T-cell (primary cell): ENCODE measurements at places on chromosomes 11 and 22. TPM values are rescaled to one million over a fixed set of nuclear protein-coding genes. Genes with fewer than 3 reads are reported as not detected.

DNA sequence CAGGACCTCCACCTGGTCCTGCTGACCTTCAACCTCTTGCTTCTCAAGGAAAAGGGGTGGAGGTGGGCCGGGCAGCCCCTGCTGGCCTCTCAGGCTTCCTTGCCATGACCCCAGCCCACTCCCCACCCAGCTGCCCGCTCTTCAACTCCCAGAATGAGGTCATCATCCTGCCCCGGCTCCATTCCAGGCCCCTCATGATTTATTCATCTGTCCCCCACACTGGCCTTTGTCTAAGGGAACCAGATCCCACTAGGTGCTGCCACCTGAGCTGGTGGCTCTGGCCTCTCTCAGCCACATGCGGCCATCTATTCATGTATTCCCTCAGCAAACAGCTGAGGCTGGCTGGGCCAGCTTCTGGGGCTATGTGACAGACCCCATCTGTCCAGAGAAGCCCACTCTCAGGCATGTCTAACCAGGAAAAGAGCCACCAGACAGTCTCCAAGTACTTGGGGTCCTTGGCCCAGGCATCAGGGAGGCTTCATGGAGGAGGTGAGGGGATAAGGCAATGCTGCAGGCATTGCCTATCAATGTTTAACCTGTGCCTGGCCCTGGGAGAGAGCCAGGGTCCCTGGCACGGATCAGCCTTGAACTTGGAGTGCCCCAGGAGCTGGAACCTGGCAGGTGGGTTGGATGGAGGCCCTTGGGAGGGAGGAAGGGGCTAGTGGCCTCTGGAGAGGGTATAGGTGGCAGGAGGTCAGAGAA is 2.2 kb upstream of the CABP2 start:
- no peak for DNase-seq

DNA sequence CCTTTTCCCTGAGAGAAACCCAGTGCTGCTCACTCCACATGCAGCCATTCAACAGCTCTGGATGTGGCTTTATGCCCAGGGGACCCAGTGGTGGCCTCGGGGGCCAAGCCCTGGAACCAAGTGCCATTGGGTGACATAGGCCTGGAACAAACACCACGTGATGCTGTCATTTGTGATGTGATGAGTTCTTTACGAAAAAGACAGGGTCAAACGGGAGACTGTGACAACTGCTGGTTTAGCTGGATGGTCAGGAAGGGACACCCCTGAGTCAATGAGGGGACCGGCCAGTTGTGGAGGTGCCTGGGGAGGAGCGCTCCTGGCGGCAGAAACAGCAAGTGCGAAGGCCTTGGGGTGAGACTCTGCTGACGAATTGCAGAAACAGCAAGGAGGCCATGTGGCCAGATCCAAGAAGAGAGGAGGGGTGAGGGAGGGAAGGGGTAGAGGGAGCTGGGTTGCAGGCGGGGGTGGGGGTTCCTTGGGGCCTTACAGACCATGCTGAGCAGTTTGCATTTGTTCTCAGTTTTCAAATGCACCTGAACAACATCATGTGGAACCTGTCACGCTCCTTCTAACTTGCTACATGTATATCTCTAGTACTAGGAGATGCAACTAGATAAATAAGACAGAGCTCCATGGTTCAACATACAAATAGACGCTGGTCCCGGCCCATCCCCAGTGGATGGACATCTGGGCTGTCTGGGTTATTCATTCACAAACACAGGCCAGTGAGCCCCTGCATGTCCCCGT is 56.1 kb downstream of the IGLL5 start:
- no peak for DNase-seq

GRCh38 chr22:33393432-33393831 is 335.3 kb upstream of the SYN3 start:
- DNase-seq, result no peak

DNA sequence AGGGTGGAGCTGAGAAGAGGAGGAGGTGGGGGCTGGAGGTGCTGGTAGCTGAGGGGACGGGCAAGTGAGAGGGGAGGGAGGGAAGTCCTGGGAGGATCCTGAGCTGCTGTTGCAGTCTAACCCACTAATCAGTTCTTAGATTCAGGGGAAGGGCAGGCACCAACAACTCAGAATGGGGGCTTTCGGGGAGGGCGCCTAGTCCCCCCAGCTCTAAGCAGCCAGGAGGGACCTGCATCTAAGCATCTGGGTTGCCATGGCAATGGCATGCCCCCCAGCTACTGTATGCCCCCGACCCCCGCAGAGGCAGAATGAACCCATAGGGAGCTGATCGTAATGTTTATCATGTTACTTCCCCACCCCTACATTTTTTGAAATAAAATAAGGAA is 24.4 kb downstream of the FADS3 start:
- no peak for DNase-seq

PHLDB1 gene
- total RNA-seq, result 7.8 TPM

MS4A6E gene
- not detected for total RNA-seq

DNA sequence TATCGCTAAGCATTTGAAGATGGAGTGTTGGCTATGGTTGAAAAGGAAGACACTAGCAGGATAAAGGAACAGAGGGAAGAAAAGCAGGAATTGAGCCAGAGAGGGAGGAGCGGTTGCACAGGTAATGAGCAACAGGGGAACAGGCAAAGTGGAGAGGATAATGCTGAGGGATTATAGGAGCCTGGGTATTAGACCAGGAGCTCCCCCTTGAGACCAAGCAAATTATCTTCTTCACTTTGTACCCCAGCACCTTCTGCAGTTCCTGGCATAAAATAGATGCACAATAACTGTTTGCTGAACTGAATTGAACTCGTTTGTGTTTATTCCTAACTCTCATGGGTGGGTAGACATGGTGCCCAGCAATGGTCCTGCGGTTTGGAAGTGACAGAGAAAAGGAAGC is 54.6 kb upstream of the OR5P2 start:
- no peak for DNase-seq
